HCEC 1CT (cell line): ENCODE measurements at places on chromosomes 3 and 15.

DNA sequence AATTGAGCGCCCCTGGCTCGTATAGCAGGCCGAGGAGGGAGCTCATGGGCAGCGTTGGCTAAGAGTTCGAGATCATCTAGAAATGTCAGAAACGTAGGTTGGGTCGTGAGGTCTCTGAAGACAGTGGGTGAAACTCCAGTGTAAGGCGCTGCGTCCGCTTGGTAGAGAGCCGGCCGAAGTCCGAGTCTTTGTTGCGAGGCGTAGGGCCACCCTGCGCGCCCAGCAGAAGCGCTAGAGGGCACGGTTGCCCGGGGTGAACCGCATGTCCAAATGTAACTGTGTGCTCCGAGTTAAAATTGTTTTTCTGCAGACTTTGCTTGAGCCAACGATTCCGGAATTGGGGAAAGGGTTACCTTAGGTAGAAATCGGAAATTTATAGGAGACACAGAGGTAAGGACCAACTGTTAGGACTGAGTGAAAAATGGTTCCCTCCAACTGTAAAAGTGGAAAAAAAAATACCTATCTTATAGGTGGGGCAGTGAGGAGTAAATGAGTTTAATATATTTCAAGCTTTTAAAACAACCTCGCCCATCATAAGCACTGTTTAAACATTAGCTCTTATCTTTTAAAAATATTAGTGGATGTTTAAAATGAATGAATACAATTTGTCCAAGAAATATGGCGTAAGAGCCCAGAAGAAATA, 993 bp upstream of the SIAH2 start:
- peak; percentile 75 for DNase-seq

DNA sequence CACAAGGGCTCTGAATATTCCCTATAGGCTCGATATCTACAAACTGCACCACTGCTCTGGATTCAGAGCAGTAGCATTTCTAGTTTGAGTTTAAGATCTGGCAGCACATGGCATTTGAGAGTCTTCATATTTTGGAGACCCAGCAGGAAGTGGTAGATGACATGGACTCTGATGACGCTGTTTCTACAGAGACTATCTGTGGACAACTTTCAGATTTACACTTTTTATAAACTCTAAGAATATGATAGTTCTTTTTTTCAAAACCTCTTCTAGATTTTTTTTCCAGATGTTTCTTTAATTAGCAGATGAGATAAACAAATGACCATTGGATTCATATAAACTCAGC, 35.8 kb downstream of the ARMC8 start:
- DNase-seq: no peak

GRCh38 chr3:177729956-177730681, 532.8 kb upstream of the TBL1XR1 start:
- DNase-seq: no peak

- peak; percentile 18 for DNase-seq
Observed at GRCh38 chr3:170603770-170604510, 18.1 kb upstream of the SLC7A14 start.

DNA sequence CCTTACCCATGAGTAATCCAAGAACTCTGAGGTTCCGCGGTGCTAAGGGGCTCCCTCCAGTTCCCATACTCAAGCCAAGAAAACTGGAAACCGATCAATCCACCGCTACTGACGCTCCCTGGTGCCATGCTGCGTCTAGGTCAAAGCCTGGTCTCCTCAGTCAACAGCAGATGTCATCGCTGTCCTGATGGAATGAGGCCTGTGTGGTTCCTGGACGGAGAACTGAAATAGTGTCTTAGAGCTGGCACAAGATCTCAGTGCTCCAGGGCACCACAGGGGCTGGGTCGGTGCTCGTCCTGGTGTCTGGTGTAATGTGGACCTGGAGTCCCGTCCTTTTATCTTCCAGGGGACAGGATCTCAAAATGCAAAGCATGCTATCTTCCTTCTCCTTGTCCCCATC, 373.9 kb upstream of the CFAP20DC start:
- no peak for DNase-seq

DNA sequence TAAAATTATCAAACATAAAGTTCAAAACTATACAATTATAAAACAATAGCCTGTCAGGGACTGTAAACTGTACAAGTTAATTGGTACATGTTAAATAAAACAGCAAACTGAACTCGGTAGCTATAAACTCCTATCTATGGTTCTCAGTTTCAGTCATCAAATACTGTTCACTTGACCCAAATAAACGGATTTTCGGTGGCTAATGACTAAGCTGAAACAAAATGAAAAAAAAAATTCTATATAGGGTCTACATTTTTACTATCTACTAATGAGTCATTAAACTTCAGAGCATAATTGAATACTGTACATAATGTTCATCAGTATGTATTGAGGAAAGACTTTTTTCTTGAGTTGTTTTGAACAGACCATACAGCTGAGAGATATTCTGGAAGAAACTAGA, 6.6 kb downstream of the PROK2 start:
- no peak for DNase-seq

DNA sequence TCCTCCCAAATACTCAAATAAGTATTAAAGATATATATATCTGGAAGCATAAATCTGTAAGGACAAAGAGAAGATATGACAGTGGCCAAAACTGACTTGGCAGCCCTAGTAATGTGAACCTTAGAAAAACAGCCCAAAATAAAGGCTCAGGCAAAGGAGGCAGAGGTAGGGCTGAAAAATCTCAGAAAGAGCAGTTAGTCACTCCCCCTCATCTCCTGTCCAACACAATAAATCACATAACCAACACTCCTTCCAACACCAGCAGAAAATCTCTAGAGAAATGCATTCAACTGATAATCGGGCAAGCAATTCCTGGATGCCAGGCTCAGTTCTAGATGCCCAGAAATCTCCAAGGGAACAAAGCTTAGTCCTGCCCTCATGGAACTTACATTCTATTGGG, 22.1 kb upstream of the CHRM5 start:
- DNase-seq: no peak

DNA sequence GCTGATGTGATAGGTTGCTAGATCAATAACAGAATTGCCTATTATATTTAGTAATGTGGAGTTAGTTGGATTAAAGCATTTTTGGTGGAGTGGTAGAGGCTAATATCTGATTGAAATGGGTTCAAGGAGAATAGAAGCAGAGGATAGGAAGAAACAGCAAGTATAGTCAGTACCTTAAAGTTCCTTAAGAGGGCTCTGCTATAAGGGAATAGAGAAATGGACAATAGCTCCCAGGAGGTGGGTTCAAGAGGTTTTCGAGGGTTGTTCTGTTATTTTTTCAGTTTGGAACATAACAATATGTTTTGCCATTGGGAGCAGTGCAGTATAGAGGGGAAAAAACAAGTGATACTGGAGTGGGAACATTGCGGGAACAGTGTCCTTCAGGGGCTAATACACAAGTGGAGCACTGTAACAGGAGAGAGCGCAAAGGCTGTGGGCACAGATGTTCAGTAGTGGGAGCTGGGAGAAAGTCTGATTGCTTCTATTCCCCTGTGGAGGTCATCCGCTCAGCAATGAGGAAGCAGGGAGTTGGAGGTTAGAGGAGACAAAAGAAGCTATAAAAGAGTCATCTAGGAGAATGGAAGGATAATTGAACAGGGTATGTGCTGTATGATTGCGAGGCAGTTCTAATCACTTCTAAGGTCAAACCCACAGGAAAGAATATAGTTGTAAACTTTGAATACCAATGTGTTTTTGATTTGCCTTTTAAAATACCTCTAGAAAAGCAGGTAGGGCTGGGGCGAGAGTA, 3.3 kb downstream of the MRPS11 start:
- DNase-seq: no peak

DNA sequence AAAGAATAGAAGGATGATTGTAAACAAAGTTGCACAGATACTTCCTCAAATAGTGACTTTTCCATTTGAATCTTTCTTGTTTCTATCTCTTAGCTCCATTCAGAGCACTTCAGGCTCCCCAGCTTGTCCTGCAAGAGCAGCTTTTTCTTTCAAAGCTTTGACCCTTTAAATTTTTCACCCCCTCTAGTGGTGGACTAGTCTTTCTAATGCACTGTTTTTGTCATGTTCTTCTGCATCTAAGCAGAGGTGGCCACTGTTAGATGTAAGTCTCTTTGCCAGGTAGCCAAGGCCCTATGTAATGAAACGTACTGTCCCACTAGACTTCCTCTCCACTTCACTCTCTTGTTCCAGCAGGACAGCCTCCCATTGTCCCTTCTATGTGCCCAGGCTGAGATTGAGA, 74.0 kb upstream of the MANF start:
- peak; percentile 15 for DNase-seq

DNA sequence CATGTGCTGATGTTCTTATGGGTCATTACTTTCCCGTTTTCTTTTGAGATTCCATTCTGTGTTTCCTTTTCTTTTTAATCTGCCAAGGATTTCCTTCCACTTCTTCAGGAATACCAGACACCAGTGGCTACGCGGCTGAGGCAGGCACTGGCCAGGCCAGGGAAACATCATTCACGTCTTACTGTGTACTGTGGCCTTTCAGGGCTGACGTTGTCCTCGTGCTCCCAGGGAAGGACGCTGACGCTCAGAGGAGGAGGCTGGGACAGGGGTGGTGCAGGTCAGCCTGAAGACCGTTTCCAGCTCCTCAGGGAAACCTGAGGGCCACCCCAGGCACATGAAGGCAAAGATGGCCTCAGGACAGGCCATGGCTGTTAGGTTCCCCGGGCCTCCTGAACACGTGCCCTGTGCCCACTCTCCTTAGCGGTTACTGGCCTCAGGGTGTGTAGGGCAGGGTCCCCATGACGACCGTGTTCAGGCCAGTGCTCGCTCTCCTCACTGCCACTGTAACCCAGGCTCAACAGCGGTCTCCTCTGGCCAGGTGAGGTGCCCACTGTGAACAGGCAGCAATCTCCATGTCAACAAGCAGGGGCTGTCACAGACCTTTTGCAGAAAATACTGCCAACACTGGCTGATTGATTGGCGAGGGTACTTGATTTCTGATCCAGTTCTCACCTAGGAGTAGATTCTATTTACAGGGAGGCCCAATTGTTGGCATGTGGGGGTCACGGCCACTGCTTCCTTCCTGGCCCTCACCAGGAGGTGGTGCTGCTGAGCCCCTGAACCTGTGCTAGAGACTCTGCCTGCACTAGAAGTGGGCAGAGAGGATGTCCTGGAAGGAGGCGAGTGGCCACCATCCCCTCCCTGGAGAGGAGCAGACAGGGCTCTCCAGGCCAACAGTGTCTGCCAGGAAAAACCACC, 169.5 kb downstream of the ATP10A start:
- DNase-seq: no peak

DNA sequence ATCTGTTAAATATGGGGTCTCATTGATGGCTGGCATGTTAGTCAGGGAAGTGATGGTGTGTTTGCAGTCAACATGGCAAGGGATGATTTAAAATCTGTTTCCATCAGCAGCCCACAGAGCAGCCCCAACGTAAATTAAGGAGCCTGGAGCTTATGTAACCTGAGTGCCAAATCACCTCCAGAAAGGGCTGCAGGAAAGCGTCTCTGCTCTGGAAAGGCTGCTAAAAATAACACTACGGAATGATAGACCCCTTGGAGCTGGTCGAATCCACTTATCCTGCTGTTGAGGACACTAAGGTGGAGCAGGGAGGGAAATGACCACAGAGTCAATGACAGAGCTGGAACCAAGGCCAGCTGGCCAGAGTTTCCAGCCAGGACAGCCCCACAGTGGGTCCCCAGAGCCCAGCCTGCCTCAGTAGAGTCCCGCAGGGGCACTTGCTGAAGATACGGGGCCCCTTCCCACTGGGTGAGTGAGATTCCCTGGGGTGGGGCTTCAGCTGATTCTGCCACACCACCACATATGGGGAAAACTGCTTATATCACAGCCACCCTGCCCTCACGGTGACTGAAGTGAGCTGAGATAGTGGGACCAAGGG, 63.5 kb downstream of the EPHB1 start:
- no peak for DNase-seq

DNA sequence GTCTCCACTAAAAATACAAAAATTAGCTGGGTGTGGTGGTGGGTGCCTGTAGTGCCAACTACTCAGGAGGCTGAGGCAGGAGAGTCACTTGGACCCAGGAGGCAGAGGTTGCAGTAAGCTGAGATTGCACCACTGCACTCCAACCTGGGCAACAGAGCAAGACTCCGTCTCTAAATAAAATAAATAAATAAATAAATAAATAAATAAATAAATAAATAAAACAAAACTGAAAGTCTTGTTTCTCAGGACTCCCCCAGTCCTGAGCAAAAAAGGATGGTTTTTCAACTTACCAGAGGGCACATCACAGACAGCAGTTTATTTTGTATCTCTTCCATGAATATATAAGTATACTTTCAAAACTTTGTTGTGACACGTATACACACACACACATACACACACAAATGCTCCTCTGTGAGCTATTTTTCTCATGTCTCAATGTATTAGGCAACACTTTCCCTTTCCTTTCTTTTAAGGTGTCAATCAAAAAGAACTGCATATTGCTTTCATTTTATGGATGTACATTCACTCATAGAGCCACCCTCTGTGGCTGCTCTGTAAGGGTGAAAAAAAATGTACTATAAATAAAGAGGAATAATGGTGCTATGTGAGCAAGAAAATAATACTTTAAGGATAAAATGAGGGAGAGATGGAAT, 54.8 kb upstream of the MITF start:
- DNase-seq: no peak

- no peak for DNase-seq
Observed at GRCh38 chr3:194816748-194817591, 131.3 kb downstream of the FAM43A start.

DNA sequence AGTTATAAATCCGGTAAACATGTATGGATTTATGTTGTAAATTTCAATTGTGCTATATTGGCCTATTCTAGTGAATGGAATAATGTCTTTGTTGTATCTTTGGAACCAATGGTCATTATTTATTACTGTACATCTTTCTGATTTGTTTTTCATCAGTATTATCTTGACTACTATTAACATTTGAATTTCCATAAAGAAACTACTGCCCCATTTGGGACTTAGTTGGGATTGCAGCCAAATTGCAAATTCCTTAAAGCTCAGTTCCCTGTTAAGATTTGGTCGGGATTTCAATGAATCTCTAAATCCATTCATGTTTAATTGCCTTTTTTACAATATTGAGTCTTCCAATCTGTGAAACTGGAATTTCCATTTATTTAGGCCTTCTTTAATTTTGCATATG, 822.4 kb upstream of the CADM2 start:
- no peak for DNase-seq

- no peak for DNase-seq
Observed at GRCh38 chr3:54197509-54197908, 75.2 kb downstream of the CACNA2D3 start.

DNA sequence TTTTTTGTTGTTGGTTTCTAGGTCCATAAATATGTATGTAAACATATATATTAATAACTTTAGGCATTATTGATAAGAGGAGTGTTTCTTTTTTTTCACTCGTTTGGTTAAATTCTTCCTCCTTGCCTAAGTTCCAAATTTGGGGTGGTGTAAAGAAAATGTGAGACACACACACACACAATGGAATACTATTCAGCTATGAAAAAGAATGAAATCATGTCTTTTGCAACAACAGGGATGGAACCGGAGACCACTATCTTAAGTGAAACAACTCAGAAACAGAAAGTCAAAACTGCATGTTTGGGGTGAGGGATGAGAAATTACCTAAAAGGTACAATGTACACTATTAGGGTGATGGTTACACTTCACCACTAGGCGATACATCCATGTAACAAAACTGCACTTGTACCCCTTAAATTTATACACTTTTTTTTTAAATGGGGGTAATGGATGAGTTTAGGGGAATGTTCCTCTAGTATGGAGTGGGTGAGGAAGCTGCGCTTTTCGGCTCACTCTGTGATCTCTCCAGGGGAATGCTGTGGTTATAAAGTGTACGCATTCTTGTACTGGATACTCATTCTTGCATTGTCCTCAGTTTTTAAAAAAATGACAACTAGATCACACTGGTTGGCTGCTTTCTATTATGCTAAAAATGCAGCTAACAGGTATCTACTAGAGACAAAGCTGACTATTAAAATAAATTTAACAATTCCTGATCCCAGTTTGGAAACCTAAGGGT, 50.8 kb upstream of the PPARG start:
- peak; percentile 14 for DNase-seq

GRCh38 chr15:69475769-69476358, 23.2 kb downstream of the RPLP1 start:
- DNase-seq: peak; percentile 58
